Stimulated activated CD8-positive, alpha-beta memory T cell treated with anti-CD3 and anti-CD28 coated beads, Interleukin-12 subunit alpha, Interleukin-12 subunit beta, amount 100 ng/mL, for 1 hour (primary cell): ENCODE measurements at places on chromosomes 7 and 10.

GRCh38 chr10:11782793-11783557 lies 40.2 kb upstream of the PROSER2 start:
- DNase-seq = no peak

DNA sequence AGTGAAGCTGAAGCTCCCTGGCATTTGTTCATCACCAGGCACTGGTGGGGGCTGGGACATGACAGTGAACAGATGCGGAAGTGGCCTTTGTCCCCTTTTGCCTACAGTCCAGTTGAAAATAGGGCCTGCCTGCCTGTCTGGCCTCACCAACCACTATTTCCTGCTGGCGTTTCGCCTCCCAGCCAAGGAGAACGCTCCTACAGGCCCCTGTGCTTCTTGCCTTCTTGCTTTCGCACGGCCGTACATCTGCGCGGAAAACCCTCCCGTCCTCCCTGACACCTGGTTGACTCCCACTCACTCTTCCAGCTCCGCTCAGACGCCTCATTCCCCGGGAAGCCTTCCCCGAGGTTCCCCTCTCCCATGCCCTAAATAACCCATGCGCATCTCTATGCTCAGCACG lies 317.3 kb downstream of the PRPF18 start:
- DNase-seq = no peak

GRCh38 chr10:6465854-6466601 lies 114.0 kb downstream of the PRKCQ start:
- no peak for DNase-seq

DNA sequence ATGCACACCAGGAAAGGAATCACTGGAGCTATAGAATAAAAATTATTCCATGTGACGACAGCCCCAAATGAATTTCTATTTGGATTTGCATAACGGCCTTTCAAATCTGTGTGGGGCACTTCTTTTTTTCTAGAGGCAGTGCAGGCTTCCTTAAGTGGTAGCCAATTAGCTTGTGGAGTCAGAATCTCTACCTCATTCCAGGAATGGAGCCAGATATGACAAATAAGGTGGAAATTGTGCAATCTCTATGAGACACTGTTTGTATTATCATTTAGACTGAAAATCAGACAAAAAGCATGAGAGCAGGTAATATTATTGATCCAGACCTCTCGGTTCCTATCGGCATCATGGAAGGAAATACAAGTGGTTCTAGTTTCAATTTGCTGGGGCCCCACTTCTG lies 78.7 kb downstream of the BEND7 start:
- DNase-seq = no peak

DNA sequence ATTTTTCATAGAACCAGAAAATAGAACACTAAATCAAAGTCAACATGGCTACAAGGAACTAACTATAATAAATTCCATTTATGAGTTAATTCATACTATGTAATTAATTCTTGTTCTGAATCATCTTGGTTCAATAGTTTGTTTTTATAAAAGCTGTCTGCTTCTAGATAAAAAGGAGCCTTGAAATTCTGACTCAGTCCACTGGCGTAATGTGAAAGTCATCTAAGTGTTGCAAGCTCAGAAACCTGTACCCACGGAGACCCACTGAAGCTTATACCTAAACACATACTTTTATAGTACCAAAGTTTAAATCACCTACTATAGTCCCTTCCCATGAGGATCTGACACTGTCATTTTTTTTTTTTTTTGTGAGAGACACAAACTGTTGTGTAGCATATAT lies 489.4 kb downstream of the SEMA3D start:
- no peak for DNase-seq

GRCh38 chr7:151552352-151553028 lies 32.8 kb upstream of the RHEB start:
- no peak for DNase-seq

GRCh38 chr10:12107781-12108180 lies 21.7 kb upstream of the SEC61A2 start:
- DNase-seq = no peak

- no peak for DNase-seq
Measured at GRCh38 chr7:2043316-2044039, 189.3 kb downstream of the MAD1L1 start.

- DNase-seq = no peak
Measured at GRCh38 chr7:130365511-130366441, 14.5 kb upstream of the CPA1 start.

DNA sequence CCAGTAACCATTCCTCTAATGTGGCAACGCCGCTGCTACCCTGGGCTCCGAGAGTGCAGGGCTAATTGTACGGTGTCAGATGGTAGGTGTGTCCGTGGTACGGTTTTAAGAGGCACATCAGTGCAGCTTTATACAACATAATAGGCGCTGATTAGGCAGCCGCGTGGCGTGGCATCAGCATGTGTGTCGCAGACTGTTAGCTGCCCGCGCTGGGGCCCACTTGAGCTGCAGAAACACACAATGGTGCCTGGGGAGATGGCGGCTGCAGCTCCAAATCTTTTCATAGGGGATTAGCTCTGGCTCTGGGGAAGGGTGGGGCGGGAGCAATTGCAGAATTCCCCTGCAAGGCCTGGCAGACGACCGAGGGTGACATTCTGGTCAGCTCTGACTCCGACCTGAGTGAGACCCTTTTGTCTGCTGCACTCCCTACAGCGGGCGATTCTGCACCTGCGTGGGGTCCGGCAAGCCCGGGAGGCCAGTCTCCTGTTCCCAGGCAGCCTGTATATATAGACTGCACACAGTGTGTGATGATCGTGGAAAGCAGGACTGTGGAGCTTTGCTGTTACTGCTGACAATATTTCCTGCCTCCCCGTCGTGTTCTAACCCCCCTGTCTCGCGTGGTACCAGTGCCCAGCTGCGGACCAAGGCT lies 722.7 kb upstream of the CELF2 start:
- DNase-seq = no peak

DNA sequence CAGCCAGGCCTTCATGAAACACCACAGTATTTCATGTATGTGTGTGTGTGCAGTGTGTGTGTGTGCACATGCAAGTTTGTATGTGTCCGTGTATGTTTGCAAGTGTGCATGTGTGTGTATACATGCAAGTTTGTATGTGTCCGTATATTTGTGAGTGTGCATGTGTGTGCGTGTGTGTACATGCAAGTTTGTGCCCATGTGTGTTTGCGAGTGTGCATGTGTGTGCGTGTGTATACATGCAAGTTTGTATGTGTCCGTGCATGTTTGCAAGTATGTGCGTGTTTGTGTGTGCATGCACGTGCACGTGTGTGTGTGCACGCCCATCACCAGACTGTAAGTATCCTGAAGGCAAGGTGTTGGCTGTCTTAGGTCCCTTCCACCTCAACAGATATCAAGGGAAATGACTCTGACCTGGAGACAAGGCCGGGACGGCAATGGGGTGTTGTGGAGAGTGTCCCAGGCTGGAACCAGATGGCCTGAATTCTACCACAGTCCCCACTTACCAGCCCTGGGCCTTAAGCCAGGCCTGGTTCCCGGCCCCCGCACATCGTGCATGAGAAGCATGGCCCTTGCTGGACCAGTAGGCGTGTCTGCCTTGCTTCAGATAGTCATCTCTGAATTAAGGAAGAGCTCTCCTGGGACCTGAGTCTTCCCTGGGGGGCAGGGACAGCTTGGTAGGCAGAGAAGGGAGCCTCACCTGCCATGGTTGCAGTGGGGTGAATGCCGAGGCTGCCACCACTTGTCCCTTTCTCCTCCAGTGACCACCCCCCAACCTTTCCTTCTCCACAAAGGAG lies 140.0 kb downstream of the GRK5 start:
- no peak for DNase-seq

DNA sequence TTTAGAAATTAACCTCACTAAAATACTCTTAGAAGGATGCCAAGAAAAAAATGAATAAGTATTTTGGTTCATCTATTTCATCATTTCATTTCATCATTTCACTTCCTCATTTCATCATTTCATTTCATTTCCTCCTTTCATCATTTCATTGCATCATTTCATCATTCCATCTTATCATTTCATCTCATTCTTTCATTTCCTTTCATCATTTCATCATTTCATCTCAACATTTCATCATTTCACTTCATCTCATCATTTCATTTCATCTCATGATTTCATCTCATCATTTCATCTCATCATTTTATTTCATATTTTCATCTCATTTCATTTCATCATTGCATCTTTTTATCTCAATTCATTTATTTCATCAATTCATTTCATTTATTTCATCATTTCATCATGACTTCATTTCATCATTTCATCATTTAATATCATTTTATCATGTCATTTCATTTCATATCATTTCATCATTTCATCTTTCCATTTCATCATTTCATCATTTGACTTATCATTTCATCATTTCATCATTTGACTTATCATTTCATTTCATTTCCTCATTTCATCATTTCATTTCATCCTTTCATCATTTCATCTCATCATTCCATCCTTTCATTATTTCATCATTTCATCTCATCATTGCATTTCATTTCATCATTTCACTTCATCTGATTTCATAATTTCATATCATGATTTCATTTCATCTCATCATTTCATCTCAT lies 129.9 kb downstream of the ZNF92 start:
- no peak for DNase-seq

DNA sequence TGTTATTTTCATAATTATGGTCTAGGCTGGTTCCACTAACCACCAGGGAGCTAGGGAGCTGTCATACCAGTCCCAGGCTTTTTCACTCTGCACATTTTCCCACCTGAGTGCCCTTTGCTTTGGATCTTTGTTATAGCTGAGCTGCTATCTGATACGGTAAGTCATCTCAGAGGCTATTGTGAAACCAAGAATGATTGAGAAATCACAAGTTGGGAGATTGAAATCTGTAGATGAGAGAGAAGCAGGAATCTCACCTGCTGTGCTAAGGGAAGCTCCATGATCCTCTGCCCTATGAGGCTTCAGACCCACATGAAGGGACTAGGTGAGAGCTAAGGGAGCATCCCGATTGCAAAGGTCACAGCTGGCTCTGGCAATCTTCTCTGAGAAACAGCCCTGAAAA lies 307.8 kb downstream of the REEP3 start:
- no peak for DNase-seq

DNA sequence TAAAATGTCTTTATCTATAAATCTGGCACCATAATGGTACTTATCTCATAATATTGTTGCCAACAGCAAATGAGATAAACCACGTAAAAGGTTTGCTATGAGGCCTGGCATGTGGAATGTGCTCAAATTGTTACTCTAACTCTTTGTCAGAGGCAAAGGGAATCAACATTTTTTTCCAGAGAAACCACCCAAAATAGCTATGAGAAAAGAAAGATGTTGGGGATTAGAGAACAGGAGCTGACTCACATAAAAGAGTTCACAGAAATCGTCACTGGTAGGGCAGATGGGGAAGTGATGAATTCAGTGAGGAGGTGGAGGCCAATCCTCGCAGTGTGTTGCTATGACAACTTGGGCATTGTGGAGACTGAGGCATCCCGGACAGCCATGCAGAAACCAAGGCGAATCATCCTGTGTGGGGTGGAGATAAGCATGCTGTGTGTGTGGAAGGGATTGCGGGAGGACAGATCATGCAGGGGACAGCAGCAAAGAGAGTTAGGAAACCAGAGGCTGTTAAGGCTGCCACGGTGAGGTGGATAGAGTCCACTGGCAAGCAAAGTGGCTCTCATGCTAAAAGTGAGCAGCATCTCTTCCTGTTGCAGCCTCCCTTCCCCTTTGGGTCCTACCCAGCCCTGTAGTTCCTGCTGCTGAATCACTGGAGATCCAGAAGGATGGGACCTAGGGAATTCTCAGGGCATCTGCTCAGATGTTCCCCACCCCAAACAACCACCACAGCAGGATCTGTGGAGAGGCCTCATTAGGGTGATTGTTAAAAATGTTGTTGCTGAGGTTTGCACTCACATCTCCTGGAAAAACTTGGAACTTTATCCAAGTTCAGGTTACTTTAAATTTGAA lies 103.9 kb downstream of the CUBN start:
- DNase-seq = no peak

GRCh38 chr7:7210475-7211237 lies 28.3 kb downstream of the C1GALT1 start:
- DNase-seq = no peak

DNA sequence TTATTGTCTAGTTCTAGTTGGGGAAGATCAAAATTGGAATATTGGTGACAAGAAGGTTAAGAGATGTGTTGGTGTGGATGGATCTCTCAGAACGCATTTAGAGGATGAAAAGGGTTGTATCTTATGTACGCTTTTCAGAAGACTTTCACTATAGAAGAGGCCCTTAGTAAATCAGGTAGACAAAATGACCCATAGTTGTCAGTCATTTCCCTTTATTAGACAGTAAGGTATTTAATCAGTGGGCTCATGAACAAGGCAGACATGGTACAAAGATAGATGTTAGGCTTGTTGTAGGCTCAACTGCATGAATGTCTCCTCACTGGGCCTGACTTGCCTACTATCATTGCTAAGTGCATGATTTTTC lies 359.2 kb downstream of the PHF14 start:
- no peak for DNase-seq

- DNase-seq = no peak
Measured at GRCh38 chr10:43393606-43394360, 15.2 kb downstream of the HNRNPF start.

- DNase-seq = peak; percentile 23
Measured at GRCh38 chr10:11863353-11864109, 40.4 kb downstream of the PROSER2 start.

GRCh38 chr7:96144260-96144526 lies 177.7 kb downstream of the SLC25A13 start:
- no peak for DNase-seq

DNA sequence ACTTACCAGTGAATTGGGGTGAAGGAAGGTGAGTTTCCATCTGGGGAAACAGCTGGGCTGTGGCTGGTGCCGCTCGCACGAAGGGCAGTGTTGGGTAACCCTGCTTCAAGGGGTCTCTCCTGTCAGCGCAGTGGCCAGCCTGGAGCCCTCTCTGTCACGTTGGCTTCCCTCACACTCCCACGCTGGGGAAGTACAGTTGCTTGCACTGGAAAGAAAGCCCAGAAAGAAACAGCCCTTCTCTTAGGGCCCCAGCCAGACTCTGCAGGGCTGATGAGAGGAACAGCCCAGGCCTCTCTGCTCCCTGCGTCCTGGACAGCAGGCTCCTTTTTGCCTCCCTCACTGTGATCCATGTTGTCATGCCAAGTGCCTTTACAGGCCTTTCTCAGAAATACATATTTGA lies 40.3 kb upstream of the TRIM8 start:
- no peak for DNase-seq

DNA sequence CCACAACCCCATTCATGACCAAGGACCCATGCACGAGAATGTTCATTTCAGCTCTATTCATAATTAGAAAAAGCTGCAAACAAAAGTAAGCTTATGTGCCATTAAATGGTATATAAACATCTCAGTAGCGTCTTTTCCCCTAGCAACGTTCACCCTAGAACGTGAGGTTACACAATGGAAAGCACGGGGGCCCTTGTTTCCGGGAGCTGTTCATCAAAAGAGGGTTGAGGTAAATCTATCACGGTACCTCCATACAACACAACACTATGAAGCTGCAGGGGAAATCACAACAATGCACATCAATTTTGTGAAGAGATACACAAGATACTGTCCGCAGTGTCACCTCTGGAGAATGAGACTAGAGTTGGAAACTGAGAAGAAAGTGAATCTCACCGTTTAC lies 80.9 kb upstream of the DDC start:
- no peak for DNase-seq
